ENCODE measurements at places on chromosomes 3 and 15. TPM values are rescaled to one million over a fixed set of nuclear protein-coding genes. Genes with fewer than 3 reads are reported as not detected.

- peak; percentile 44 for DNase-seq
These were observed 681.3 kb downstream of the ROBO1 start for GRCh38 chr3:79086514-79086913.

- DNase-seq, result no peak
These were observed 2.7 kb upstream of the DCAF1 start for GRCh38 chr3:51502562-51502910.

TNFAIP8L3 gene
- 0.30 TPM for total RNA-seq

ZIC1 gene
- 1.2 TPM for total RNA-seq

CCR3 gene
- not detected for total RNA-seq

- DNase-seq, result no peak
These were observed 568.3 kb upstream of the ZNF717 start for GRCh38 chr3:76353683-76354082.

DZIP1L gene
- 6.1 TPM for total RNA-seq

DNA sequence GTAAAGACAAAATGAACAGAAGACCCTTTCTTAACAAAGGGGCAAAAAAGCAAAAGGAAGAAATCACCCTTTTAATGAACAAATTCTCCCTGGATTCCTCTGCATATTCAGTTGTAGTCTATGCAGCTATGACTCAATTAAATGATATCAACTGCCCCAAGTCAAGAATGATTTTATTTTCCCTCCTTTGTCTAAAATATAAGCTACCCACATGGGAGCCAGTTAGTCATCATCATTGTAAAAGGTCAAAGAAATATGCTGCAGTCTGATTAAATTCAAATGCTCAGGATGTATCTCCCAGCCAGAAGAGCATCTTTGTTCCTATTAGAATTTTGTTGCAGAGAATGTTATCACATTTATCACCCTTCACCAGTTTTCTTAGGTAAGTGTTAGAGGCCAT, 84.0 kb downstream of the SST start:
- DNase-seq, result no peak

QARS1 gene
- total RNA-seq, result 211 TPM

DNA sequence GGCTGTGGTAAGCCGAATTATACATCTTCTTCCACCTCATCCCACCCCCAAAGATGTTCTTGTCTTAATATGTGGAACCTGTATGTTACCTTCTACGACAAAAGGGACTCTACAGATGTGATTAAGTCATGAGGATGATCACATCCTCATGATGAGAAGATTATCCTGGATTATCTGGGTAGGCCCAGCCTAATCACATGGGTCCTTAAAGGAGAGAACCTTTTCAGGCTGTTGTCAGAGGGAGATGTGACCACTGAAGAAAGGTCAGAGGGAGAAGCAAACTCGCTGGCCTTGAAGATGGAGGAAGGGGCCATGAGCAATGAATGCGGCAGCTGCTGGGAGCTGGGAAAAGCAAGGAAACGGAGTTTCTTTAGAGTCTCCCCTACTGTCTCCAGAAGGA, 12.9 kb upstream of the SCG3 start:
- no peak for DNase-seq

DNAH12 gene
- not detected for total RNA-seq

DNA sequence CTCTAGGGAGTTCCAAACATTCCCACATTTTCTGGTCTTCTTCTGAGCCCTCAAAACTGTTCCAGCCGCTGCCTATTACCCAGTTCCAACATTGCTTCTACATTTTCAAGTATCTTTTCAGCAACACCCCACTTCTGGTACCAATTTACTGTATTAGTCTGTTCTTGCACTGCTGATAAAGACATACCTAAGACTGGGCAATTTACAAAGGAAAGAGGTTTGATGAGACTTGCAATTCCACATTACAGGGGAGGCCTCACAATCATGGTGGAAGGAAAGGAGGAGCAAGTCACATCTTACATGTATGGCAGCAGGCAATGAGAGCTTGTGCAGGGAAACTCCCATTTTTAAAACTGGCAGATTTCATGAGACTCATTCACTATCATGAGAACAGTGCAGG, 629.1 kb upstream of the NR2F2 start:
- DNase-seq, result no peak

GRCh38 chr15:72323752-72324151, 3.8 kb upstream of the CELF6 start:
- DNase-seq, result no peak

- no peak for DNase-seq
These were observed 17.2 kb upstream of the ANKDD1A start for GRCh38 chr15:64894395-64895056.

SLC27A2 gene
- total RNA-seq, result 2.0 TPM

DNA sequence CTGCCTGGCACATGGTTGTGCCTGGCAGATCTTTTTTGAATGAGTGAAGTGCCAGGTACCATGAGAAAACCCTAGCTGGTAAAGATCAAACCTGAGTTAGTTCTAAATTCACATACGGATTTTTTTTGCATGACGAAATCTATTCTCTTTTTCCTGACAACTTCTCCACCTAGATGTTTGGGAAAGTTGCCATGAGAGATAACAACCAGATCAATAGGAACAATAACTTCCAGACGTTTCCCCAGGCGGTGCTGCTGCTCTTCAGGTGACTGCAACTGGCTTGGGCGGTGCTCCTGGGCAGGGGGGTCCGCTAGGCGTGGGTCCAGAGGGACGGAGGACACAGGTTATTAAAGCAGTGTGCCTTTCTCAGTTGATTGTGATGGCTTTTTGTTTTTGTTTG, 71.8 kb downstream of the CHDH start:
- no peak for DNase-seq

- DNase-seq, result no peak
These were observed 111.5 kb upstream of the COL8A1 start for GRCh38 chr3:99526921-99527320.

GRCh38 chr15:70276401-70276800, 178.7 kb upstream of the TLE3 start:
- DNase-seq, result no peak

DNA sequence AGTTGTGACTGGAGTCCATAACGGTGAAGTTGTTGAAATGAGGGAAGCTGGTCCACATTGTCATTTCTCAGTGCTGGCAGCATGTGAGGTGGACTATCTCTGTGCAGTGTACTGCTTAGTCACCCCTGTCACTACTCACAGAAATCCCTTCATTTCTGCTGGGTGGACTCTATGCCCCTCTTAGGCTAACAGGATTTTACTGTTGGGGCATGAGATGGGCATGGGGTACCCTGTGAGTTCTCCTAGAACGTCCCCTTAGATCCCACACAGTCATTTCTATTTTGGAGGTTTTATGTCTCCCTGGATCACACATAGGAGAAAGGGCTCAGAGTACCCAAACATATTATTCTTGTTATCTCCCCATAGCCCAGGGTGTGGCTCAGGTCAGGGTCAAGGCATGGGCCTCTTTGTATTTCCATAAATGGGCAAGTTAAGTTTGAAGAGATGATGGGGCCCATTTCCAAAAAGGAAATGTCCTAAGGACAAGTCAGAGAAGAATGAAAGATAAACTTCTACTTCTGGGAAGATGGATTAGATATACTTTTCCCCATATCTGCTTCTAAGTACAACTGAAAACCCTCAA, 15.2 kb downstream of the P2RY1 start:
- no peak for DNase-seq

GRCh38 chr15:92123962-92124656, 269.6 kb upstream of the ST8SIA2 start:
- no peak for DNase-seq

- DNase-seq, result peak; percentile 46
These were observed 222.3 kb upstream of the CDIN1 start for GRCh38 chr15:36356978-36357601.

- no peak for DNase-seq
These were observed 968.4 kb downstream of the ZPLD1 start for GRCh38 chr3:103403191-103403590.

GRCh38 chr3:133895208-133896001, at the start of gene RAB6B:
Gene RAB6B (minus strand): TSS chr3:133895882. CDS start chr3:133895466, 416 bp downstream.
- DNase-seq, result no peak

DNA sequence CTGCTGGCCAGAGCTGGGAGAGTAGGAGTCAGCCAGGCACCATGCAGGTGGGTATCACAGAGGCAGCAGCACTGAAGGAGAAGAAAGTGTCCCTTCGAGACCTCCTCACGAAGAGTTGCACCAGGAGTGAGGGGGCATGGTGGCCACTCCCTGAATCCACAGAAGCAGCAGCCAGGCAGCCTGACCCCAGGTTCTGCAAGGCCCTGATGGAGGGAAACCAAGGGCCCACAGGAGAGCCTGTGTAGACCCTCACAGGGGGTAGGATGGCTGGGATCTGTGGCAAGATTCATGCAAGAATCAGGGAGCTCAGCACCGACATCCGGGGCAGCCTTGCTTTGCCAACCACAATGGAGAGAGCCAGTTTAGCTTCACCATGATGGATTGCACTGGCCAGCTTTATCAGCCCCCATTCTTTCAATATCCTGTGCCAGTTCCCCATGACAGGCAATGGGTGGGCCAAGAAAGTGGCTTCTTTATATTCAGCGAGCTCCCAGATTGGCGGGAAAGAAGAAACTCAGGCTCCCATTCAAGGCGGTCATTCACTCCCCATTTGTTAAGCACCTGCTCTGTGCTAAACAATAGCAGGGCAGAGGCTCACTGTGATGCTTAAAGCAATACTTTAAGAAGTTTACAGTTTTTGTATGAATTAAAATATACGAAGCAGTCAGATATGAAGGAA, 33.5 kb upstream of the TBC1D21 start:
- DNase-seq, result no peak

MTHFS gene
- total RNA-seq, result 19.9 TPM

GRCh38 chr3:5187920-5188418, 462 bp downstream of the EDEM1 start:
- DNase-seq, result peak; percentile 9

SCAMP5 gene
- 7.1 TPM for total RNA-seq

GRCh38 chr3:114154321-114154821, 24.5 kb downstream of the DRD3 start:
- DNase-seq, result no peak

GOLGA6A gene
- not detected for total RNA-seq

GREM1 gene
- 2,512 TPM for total RNA-seq

DNA sequence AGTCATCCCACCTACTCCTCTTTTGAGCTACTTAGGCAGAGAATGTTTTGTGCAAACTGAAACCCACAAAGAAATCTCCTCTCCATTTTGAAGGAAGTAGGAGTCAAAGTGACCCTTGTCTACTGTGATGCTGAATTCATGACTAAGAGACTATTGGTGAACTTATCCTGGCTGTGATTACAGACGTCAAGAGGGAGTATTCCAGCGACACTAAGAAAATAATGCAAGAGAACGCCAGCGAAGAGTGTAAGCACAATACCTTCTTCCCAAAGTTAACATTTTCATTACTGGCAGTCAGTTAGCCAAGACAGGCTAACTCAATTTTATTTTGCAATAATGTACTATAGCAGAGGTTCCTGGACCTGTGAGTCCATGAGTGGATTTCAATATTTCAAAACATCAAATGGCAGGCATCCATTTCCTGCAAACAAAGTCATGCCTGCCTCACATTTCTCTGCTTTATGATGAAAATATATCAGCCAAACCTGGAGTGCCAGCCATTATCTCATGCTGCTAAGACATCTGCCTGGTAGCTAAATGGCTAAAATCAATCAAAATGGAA, 59.0 kb downstream of the CTNNB1 start:
- DNase-seq, result no peak

GRCh38 chr3:130569461-130570365, 52.7 kb downstream of the COL6A6 start:
- DNase-seq, result no peak

GRCh38 chr15:37100109-37100965, at the start of gene MEIS2:
Gene MEIS2 (minus strand): TSS chr15:37100549. CDS start chr15:37099466, 1,083 bp downstream.
- peak; percentile 87 for DNase-seq

GRCh38 chr15:68636256-68636655, 57.5 kb downstream of the CORO2B start:
- no peak for DNase-seq

- no peak for DNase-seq
These were observed 88.3 kb upstream of the ADAMTSL3 start for GRCh38 chr15:83565553-83566159.

DNA sequence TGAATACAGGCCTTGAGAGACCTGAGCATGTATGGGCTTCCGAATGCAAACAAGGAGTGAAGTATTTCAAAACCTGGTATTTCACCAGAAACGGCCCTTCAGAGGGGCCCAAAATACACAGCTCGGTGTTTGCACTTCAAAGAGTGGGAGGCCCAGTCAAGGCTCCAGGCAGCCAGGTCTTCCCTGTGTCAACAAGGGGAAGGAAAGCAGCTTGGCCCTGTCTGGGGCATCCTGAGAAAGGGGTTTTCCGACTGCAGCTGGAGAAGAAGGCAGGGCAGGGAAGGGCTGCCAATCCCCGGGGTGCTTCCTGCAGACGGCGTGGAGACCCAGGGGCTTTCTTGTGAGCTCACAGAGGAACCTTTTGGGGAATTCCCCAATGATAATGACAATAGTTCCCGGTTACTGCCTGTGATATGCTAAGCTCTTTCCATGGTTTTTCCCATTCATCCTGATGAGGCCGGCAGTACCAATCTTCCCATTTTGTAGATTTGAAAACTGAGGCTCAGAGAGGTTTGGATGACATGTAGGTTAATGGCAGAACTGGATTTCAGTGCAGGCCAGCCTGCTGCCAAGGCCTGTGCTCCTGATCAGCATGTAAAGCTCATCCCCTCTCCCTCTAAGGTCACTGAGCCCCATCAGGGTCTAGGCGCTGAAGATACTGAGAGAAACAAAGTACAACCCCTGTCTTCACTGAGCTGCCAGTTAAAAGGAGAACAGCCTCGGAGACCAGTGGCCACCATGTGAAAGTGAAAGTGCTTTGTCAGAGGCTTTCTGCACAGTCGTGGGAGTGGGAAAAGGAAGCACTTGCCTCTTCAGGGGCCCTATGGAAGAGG, 43.0 kb upstream of the TLE3 start:
- DNase-seq, result no peak

DNA sequence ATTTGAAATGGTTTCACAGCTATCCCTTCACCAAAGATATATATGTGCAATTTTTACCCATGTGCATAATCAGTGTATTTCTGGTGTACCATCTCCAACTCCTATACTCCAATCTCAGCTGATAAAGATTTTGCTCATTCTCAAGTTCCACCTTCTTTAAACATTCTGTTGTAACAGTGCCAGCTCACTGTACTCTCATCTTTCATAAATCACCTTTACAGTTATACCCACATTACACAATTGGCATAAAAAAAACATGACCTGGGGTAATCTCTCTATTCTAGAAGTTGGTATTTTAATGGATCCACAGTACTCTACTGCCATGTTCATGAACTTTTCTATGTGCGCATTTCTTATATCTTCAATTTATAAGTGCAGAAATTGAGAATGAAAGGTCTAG, 339.9 kb upstream of the DPH6 start:
- DNase-seq, result no peak

- DNase-seq, result no peak
These were observed 446.8 kb upstream of the RARB start for GRCh38 chr3:24981309-24981708.

- DNase-seq, result peak; percentile 12
These were observed 17.3 kb downstream of the C3orf18 start for GRCh38 chr3:50550079-50550736.

DNA sequence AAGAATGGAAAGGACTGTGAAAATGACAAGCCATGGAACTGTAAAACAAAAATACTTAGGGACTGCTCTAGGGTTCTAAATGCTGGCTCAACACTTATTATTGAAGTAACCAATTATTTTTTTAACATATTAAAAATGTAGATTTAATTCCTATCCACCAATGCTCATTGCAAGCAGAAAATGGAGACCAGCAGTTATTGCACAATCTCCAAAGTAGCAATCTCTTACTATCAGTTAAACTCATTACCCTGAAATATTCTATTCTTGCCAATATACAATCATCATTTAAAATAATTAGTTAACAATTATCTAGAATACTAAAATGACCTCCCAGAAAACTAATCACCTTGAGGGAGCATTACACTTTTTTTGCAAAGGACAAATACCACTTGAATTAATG, 499.8 kb downstream of the NAALADL2 start:
- DNase-seq, result no peak

GRCh38 chr3:24123596-24123995, 178.5 kb downstream of the NR1D2 start:
- peak; percentile 30 for DNase-seq
